ENCODE measurements at places on chromosomes 7 and 10.

DNA sequence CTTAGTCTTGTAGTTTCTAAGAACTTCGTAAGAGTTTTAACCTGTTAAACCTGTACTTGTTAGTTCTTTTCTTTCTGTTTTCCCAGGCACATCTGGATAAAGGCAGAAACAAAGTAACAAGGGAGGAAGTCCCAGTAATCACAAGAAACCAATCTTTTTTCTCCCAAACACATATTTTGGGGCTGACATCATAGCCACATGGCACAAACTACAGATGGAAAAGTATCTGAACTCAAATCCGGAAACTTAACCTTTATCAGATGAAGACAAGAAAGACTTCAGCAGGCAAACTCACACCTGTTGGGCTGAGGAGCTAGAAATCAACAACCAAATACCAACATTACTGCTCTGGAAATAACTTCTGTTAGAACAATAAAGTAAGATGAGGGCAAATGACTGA lies 67.1 kb downstream of the CUBN start:
- no peak for DNase-seq

- DNase-seq = no peak
Measured at GRCh38 chr10:17905491-17905890, 46.2 kb upstream of the SLC39A12 start.

DNA sequence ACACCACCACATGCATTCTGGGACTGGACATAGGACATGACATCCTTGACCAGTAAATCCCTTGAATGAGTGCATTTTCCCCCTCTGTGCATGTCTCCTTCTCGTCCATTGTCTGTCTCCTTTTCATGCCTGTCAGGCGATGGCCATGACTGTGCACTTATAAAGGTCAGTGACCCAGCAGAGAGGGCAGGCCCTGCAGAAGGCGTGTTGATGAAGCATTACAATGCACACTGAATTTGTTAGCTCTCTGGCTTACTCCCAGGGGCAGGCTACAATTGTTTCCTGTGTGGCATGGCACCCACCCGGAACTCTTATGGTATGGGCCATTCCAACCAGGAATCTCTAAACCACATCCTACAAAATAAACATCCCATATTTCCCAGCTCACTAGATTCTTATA lies 71.1 kb downstream of the SAMD9 start:
- DNase-seq = no peak

DNA sequence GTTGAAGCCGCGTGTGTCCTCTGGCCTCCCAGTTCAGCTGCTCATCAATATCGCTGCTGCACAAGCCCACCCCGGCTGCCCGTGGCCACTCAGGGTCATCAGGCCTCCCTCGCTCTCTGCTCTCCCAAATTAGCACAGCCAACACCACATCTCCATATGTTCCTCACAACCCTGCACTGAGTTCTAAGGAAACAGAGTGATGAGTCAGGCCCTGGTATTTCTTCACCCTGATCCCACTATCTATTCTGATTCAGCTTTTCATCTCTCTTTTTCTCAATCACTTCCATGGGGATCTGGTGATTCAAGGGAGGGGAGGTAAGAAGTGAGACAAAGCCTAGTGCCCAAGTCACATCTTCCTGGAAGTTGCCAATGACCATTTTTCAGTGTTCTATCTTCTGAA lies 23.8 kb downstream of the CYTH3 start:
- no peak for DNase-seq

DNA sequence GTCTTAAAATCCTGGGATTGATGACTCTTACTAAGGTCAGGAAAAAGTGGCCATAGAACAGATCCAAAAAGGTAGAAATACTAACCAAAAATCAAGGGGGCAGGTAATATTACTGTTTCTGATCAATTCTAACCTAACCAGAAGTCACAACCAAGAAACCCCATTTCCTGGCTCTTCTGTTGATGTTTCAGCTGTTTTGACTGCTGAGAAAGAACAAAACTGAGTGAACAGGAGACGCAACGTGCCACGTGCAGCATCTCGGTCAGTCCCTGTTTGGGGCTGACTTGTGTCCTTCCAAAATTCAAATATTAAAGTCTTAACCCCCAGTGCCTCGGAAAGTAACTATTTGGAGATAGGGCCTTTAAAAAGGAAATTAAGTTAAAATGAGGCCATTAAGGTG lies 56.8 kb downstream of the JAZF1 start:
- no peak for DNase-seq

DNA sequence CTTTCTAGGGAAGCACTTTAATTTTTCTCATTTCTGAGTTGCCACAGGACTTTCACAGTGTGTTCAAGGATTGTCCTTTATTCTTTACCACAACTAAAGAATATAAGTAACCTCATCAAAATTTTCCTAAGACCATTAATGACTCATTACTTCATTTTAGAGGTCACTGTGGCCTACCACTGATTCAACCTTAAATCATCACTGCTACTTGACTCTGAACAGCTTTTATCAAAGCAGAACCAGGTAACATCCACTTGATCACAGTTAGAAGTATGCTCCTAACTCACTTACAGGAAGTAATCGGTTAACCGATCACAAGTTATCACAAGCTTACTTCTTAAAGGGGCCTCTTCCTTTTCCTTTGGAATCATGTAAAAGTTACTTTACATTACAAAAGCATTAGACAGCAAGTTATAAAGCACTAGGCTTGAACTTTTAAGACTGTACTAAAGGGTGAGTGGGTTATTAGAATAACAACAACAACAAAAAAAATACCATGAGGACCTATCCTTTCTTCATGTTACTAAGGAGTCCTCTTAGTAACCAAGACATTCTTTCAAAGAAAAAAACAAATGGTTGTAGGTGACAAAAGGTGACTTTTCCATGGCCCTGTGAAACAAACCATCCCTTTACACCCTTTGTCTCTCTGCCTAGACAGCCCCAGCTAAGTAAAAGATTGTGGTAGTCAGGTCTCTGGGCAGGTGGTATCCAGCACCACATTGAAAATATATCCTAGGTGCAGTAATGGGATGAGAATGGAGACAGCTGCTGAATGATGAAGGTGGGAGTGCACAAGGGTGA lies 40.0 kb upstream of the PDK4 start:
- no peak for DNase-seq
